Stimulated activated naive CD8-positive, alpha-beta T cell treated with anti-CD3 and anti-CD28 coated beads, Interleukin-15, amount 100 ng/mL, for 72 hours (primary cell): ENCODE measurements at places on chromosomes 16 and 17.
A peak's percentile ranks its signal among the peaks of the same experiment; 100 is the strongest.

GRCh38 chr16:29809031-29809747 is 2.8 kb upstream of the PRRT2 start:
- no peak for DNase-seq

GRCh38 chr17:31580706-31581490 is 189.4 kb downstream of the RAB11FIP4 start:
- DNase-seq: no peak

- DNase-seq: no peak
Measured at GRCh38 chr17:76904116-76904515, 35.9 kb downstream of the MGAT5B start.

GRCh38 chr17:41439375-41439774 is 1.4 kb downstream of the KRT38 start:
- DNase-seq: no peak

- no peak for DNase-seq
Measured at GRCh38 chr17:58233543-58233942, 4.8 kb upstream of the LPO start.

DNA sequence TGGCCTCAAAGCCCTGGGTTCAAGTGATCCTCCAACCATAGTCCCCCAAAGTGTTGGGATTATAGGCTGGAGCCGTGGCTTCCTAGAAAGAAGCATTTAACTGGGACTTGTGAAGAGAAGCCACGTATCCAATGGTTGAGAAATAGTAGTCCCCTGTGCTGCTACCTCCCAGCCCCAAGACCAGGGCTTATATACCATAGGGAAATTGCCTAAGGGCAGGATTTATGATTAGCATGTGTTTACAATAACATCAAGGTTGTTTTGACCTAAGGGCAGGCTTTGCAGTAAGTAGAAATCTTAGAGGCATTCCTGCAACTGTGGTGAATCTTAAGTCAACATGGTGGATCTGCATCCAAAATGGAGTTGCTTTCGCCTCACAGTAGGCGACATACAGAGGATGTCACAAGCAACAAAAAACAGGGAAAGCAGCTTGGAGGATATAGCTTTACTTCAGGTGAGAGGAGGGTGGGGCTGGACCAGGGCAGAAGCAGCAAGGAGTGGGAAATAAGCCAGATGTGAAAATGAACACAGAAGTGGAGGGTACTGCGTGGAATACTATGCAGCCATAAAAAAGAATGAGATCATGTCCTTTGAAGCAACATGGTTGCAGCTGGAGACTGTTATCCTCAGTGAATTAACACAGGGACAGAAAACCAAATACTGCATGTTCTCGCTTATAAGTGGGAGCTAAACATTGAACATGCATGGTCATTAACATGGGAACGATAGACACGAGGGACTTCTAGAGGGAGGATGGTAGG is 18.7 kb upstream of the NSMCE1 start:
- DNase-seq: no peak

DNA sequence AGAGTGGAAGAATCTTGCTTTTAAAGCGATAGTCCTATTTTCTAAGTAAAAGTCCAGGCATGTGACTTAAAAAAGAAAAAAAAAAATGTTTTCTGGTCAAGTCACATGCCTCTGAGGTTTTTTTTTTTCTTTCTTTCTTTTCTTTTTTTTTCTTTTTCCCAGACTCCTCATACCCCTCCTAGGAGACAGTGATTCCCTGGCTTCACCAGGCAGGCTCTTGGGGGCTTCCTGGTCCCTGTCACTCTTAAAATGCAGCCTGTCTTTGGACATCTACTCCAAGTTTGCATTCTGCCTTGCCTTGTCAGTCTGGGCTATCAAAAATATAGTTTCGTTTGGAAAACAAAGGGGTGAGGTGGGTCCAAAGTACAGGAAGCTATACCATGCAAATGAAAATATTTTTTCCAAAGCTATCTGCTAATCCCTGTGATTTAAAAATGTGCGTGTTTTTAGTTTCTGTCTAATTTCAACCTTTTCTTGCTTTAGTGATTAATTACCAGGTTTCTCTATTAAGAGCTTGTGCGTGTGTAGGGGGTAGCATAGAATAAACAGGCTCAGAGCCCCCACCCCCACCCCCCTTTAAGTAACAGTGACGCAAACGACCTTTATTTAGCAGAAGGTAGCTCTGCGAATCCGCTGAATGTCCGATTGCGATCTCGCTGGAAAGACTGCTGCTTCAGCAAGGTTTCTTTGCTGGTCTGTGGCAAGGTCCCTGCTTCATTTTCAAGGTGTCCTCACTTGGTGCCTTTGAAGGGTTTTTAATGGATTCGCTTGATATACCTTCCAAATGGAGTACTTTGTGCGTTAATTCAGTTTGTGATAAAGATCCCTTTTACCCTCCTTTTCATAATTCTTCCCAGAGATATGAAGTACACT is 510.2 kb downstream of the WWOX start:
- no peak for DNase-seq

DNA sequence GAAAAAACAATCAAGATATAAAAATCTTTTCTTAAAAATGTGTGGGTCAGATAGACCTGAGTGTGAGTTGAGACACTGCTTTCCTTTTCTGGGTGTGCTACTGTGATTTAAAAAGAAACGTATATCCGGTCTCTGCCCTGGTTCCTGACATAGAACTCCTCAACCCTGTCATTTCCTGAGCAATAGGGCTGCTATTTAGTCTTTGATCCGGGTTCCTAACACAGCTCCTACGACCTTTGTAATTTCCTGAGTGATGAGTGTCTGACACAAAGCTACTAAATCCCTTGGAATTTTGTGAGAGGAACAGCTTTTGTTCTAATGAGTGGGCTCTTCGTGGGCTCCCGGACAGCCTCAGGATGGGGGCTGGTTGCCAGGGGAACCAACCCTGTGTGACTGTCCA is 93.9 kb upstream of the FA2H start:
- no peak for DNase-seq

DNA sequence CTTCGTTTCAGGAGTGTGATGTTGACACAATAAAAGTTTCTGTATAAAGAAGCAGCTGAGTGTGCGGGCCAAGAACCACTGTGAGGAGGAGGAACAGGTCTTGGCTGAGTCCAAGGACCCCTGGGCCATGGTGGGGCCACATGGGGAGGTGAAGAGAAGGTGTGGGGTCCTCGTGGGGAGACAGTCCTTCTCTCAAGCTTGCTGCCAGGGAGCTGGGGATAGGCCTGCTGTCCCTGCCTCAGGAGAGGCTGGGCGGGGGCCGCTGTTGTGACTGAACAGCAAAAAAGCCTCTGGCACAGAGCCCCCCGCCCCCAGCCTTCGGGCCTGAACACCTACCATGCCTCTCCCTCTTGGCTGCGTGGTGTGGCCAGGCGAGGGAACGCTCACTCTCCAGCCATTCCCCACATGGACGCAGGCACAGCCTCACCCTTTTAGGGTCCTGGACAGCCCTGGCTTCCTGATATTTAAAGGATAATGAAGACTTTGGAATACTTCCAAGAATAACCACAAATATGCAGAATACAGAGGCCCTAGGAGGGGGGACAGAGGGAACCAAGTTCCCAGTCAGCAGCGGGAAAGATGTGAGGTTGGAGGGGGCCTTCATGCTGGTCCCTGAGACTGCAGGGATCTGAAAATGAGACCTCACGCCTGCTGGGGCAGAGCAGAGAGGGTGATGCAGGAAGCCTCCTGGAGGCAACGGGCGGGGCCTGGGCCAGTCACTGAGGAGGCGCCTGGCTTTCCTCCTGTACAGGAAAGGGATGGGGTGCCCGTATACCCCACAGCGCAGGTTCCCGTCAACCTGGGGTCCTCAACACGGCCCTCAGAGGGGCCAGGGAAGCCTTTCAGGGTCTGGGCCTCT is 100.0 kb upstream of the CREBBP start:
- no peak for DNase-seq

GRCh38 chr17:78249818-78250806 is 18.7 kb downstream of the TMEM235 start:
- DNase-seq: no peak

- no peak for DNase-seq
Measured at GRCh38 chr17:34082404-34082803, 172.7 kb upstream of the CCL2 start.

GRCh38 chr17:56319531-56319930 is 166.3 kb downstream of the ANKFN1 start:
- DNase-seq: no peak

DNA sequence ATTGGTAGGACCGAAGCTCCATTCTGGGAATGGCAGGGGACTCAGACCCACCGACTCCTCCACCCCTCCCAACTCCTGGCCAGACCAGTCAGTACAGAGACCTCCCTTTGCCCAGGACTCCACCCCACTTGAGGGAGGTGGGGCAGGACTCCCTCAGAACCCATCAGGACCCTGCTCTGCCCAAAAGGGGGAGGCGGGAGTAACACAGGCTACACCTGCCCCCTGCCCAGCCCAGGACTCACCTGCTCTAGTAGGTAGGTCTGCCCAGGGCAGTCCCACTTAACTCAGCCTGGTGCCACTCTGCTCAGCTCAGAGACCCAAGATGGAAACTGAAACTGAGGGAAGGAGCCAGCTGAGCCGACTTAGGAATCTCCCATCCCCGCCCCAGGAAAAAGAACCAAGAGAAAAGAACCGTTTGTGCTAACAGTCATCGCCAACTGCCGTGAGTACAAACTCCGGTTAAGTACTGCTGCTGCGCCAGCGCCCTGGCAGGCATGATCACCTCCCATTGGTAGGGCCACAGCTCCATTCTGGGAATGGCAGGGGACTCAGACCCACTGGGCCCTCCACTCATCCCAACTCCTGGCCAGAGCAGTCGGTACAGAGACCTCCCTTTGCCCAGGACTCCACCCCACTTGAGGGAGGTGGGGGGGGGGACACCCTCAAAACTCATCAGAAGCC is 503 bp downstream of the DHX58 start:
- peak; percentile 21 for DNase-seq
